ENCODE measurements at places on chromosomes 4 and X. TPM values are rescaled to one million over a fixed set of nuclear protein-coding genes. Genes with fewer than 3 reads are reported as not detected.

TIGD2 gene
- total RNA-seq: 2.8 TPM

POU3F4 gene
- total RNA-seq: not detected

PSAPL1 gene
- total RNA-seq: not detected

PRRG3 gene
- 0.04 TPM for total RNA-seq

DNA sequence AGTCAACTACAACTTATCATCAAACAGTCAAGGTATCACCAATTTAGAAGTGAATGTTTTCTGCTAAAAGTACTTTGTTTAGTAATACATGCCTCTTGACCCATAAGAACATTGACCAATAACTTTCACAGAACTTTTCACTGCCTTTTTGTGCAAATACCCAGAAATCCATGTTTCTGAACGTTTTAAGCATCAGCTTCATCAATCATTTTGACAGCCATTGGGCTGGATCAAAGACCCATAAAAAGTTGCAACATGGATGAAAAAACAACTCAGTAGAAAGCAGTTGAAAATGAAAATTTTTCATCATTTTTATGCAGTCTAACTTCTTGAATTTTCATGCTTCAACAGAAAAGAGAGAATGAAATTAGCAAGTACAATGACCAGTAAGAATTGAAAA is 466.7 kb downstream of the TRAM1L1 start:
- H3K27ac ChIP-seq: no peak overlapping the region
- H3K36me3 ChIP-seq: no peaks in the 10 kb centered on the region
- H3K4me1 ChIP-seq: no peaks in the 10 kb centered on the region
- no peak overlapping the region for H3K4me3 ChIP-seq
- DNase-seq: no peak

DNA sequence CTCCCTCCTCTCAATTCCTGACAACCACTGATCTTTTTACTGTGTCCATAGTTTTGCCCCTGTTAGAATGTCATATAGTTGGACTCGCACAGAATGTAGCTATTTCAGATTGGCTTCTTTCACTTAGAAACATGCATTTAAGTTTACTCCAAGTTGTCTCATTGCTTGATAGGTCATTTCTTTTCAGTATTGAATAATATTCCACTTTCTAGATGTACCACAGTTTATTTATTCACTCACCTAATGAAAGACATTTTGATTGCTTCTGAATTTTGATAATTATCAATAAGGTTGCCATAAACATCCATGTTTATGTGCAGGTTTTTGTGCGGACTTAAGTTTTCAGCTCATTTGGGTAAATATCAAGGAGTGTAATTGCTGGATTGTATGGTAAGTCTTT is 38.5 kb downstream of the SLC9B1 start:
- H3K27me3 ChIP-seq: no peaks in the 10 kb centered on the region
- H3K36me3 ChIP-seq: no peaks in the 10 kb centered on the region
- H3K4me3 ChIP-seq: no peak overlapping the region
- no peaks in the 10 kb centered on the region for H3K4me1 ChIP-seq

- no peaks in the 10 kb centered on the region for H3K27me3 ChIP-seq
- no peak for DNase-seq
- H3K27ac ChIP-seq: no peak overlapping the region
Observed at GRCh38 chrX:124216396-124217115, 115.9 kb upstream of the TEX13D start.

DNA sequence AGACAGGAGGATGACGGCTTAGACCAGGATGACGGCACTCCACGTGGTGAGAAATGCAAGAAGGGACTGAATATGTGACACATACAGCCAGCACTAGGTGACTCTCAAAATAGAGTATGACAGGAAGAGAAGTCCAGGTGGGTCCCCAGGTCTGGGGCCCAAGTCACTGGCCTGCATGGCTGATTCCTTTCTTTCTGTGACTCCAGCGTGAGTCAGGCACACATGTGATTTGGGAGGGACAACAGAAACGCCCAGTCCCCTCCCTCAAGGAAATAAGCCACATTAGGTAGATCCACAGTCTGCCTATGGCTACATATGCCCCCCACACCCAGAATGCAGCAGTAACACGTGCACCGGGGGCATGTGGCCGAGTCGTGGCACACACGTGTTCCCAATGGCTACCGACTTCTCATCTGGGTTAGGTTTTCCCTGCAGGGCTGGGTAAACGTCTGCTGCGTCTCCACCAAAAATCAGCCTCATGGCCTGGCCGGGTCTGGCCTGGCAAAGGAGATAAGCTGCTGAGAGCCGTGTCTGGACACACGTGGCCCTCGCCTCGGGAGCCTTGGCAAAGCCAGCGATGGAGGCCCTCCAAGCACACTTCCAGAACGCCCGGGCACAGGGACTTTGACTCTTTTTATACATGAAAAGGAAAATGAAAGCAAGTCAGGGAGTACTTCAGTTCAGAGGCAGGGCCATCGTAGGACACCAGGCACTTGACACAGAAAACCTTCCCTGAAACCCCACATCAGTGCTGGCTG is 19.3 kb downstream of the SEL1L3 start:
- no peaks in the 10 kb centered on the region for H3K36me3 ChIP-seq
- no peaks in the 10 kb centered on the region for H3K27me3 ChIP-seq
- DNase-seq: no peak
- no peaks in the 10 kb centered on the region for H3K4me1 ChIP-seq

DNA sequence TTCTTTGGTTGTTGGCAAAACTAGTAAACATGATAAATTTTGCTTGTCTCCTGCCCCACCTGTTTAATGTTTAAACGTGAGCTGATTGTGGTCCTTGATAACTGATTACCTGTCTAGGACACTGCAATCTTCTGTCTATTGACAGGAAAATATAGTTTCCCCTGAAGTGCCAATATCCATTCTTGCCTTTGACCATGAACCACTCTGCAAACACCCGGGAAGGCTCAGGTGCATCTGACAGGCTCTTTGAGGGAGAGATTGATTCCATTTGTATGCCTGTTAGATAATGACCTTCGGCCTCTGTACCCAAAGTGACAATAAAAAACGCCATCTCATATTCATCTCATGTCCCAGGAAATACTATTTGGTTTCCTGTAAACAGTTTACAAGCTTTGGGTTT is 453.0 kb downstream of the CENPC start:
- H3K4me3 ChIP-seq: no peak overlapping the region
- H3K27ac ChIP-seq: no peak overlapping the region
- DNase-seq: no peak
- H3K4me1 ChIP-seq: no peaks in the 10 kb centered on the region
- no peaks in the 10 kb centered on the region for H3K36me3 ChIP-seq

GRCh38 chr4:4578981-4579380 is 37.1 kb upstream of the STX18 start:
- no peak for DNase-seq
- H3K4me1 ChIP-seq: no peaks in the 10 kb centered on the region
- no peak overlapping the region for H3K4me3 ChIP-seq
- no peaks in the 10 kb centered on the region for H3K36me3 ChIP-seq
- no peaks in the 10 kb centered on the region for H3K27me3 ChIP-seq
- H3K27ac ChIP-seq: no peak overlapping the region

DNA sequence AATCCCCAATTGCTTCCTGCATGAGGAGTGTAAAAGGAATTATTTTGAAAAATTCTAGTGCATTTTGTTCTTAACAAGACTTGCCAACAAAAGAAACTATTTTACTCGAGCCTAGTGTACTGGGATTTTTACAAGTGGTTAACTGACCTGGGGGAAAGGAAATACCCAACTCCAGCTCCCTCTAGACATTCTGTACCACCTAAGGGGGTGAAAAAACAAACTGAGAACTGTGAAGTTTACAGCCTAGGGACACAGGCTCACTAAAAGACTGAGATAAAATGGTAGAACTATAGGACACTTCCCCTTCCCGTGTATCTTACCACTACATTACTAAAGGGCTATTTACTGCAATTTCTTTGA is 2.6 kb upstream of the ADH5 start:
- no peaks in the 10 kb centered on the region for H3K36me3 ChIP-seq
- peak overlapping the region; percentile 5 for H3K27ac ChIP-seq
- no peak for DNase-seq
- H3K4me1 ChIP-seq: no peaks in the 10 kb centered on the region
- no peak overlapping the region for H3K4me3 ChIP-seq
- H3K27me3 ChIP-seq: no peaks in the 10 kb centered on the region

DNA sequence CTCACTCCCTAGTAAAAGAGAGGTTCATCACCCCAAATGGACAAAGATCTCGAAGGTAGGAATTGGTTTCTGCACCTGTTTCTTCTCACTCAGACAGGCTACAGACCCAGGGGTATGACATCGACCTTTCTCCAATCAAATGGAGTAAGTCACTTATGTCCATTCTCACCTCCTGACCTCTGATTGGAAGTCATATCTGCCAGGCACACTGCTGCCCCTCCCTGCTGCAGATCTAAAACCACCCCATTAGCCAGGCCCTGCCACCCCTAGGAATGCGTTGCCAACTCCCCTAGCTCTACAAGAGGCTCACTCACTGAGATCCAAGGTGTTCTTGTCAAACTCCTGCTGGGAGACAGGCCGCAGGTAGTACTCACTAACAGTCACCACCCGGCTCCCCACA is 6.8 kb downstream of the GPKOW start:
- no peak for DNase-seq
- no peak overlapping the region for H3K4me3 ChIP-seq
- no peaks in the 10 kb centered on the region for H3K36me3 ChIP-seq
- no peaks in the 10 kb centered on the region for H3K4me1 ChIP-seq
- no peak overlapping the region for H3K27ac ChIP-seq
- H3K27me3 ChIP-seq: no peaks in the 10 kb centered on the region

DNA sequence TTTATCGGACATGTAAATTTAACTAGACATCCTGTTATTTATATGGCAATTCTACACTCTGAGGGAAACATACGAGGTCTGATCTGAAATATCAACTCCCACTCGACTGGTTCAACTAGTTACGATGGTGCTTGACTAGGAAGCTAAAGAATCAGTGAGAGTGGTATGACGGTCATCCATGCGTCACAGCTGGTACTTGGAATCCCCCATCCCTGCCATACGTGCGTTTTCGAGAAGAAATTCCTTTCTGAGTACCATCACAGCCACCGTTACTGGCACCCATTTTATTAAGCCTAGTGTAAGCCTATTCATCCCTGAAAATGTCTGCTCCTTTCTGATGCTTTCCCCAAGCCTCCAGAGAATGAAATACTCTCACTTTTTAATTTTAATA is 695 bp upstream of the PIGA start:
- H3K27ac ChIP-seq: peak overlapping the region; percentile 91
- no peak for DNase-seq
- no peaks in the 10 kb centered on the region for H3K4me1 ChIP-seq
- H3K36me3 ChIP-seq: no peaks in the 10 kb centered on the region
- H3K4me3 ChIP-seq: peak overlapping the region; percentile 37

- no peaks in the 10 kb centered on the region for H3K36me3 ChIP-seq
- no peak for DNase-seq
- peak overlapping the region; percentile 80 for H3K27ac ChIP-seq
- peak overlapping the region; percentile 17 for H3K4me3 ChIP-seq
- H3K4me1 ChIP-seq: no peaks in the 10 kb centered on the region
Observed at GRCh38 chrX:12970691-12971202, 4.2 kb upstream of the TMSB4X start.

DNA sequence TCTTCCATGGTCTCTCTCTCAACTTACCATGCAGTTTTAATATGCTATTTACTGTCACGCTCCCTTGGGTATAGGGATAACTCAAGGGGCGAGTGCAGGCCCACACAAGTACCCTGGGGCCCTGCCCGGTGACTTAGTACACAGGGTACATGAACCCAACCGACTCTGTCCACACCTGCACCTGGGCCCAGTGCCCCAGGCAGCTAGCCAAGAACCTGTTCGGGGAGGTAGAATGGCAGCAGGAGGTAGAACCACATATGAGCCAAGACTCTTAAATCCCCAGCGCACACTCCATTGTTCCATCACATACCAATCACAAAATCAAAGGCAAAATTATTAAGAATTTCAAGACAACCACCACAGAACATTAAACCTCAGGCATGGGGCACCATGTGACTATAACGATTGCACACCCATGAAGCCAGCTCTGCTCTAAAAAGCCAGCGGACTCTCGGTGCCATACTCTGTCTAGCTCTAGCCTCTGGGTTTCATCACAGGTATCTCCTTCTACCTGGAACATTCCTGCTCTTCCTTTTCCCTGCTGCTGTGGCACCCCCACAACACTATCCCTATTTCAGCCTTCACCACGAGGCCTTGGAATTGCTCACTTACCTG is 14.6 kb downstream of the PHF8 start:
- no peak overlapping the region for H3K4me3 ChIP-seq
- no peak overlapping the region for H3K27ac ChIP-seq
- H3K4me1 ChIP-seq: no peaks in the 10 kb centered on the region
- DNase-seq: no peak
- H3K27me3 ChIP-seq: no peaks in the 10 kb centered on the region
- H3K36me3 ChIP-seq: peaks cover 17% of the 10 kb centered on the region

- no peak overlapping the region for H3K4me3 ChIP-seq
- H3K27me3 ChIP-seq: no peaks in the 10 kb centered on the region
- no peaks in the 10 kb centered on the region for H3K36me3 ChIP-seq
- peak overlapping the region; percentile 47 for H3K27ac ChIP-seq
Observed at GRCh38 chr4:137510557-137511265, 21.6 kb downstream of the PCDH18 start.

GRCh38 chrX:51804741-51805140 is 61.5 kb downstream of the GSPT2 start:
- no peaks in the 10 kb centered on the region for H3K4me1 ChIP-seq
- no peak for DNase-seq
- no peak overlapping the region for H3K27ac ChIP-seq

- peak overlapping the region; percentile 90 for H3K27ac ChIP-seq
- H3K4me3 ChIP-seq: peak overlapping the region; percentile 57
- peaks cover 10% of the 10 kb centered on the region for H3K4me1 ChIP-seq
- no peaks in the 10 kb centered on the region for H3K36me3 ChIP-seq
- DNase-seq: no peak
Observed at GRCh38 chrX:107629540-107629909, 1.2 kb downstream of the PRPS1 start.

- H3K27ac ChIP-seq: no peak overlapping the region
- H3K36me3 ChIP-seq: no peaks in the 10 kb centered on the region
- H3K4me3 ChIP-seq: no peak overlapping the region
- H3K27me3 ChIP-seq: no peaks in the 10 kb centered on the region
- H3K4me1 ChIP-seq: peaks cover 5% of the 10 kb centered on the region
- DNase-seq: no peak
Observed at GRCh38 chr4:168618577-168619265, 121.9 kb downstream of the PALLD start.

DNA sequence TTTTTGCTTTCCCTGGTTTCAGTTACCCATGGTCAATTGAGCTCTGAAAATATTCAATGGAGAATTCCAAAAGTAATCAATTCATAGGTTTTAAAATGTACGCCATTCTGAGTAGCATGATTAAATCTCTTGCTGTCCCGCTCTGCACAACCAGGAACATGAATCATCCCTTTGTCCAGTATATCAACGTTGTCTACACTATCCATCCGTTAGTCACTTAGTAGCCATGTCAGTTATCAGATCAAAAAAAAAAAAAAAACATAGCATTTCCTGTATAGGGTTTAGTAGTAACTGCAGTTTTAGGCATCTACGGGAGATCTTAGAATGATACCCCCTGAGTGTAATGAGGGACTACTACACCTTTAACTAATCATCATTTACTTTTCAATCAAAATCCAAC is 15.1 kb downstream of the LAMP2 start:
- H3K36me3 ChIP-seq: peaks cover 6% of the 10 kb centered on the region
- H3K27ac ChIP-seq: no peak overlapping the region
- no peaks in the 10 kb centered on the region for H3K27me3 ChIP-seq

All from gastrocnemius medialis (tissue), 4 donors.